ENCODE measurements at places on chromosomes 12 and 14.

DNA sequence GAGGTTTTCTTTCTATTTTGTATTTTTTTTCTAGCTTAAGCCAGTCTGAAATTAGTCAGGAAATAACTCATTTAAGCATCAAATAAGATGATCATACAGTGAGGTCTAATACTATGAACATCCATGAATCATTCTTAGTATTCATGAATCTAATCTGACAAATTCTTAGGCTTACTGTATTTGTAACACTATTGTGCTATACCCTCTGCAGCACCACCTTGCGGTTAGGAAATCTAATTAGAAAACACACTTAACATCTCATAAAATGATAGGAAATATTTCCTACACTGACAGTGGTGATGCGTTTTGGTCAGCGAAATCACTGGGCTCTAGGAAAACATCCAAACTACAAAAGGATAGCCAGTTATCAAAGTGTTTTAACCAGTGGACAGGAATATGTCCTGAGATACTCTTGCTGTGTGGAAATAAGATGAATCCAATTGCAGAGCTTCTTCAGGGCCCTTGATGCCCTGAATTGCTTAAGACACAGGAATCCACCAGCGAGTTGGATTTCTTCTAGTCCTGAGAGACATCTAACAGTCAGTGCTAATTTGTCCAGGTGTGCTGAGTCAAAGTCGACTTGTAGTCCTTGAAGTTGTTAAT is 109.3 kb upstream of the MYF6 start:
- no peak for DNase-seq

DNA sequence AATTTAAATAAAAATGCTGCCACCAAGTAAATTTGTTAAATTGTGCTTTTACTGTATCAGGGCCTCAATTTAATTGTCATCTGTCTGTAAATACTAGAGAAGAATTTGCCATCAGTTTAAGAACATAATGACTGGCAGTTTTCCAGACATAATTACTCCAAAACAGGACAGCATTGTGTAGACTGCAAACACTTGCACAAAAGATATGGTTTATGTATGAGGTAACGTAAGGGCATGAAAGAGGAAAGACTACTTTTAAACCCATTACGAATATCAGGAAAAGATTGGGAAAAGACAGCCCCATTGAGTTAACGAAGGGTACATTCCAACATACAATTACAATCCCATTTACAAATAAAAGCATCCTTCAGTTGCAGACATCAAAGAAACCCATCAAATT is 59.8 kb upstream of the KRR1 start:
- DNase-seq: no peak

DNA sequence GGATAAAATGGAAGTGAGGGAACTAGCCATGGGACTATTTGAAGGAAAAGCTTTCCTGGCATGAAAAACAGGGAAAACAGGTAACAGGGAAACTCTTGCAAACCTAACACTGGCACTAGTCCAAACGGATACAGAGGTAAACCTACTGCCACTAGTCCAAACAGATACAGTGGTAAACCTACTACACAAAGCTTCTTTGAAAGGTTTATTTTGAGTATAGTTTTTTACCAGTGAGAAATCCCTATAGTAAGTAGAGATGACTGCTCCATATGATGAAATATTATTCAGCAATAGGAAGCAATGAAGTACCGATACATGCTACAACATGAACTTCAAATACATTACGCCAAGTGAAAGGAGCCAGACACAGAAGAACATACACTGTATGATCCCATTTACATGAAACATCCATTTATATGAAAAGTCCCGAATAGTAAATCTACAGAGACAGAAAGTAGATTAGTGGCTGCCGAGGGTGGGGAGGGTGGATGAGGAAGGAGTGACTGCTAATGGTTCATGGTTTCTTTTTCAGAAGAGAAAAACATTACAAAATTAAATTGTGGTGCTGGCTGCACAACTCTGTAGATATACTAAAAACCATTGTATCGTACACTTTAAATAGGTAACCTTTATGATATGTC is 25.5 kb downstream of the SPTLC2 start:
- no peak for DNase-seq

- DNase-seq: no peak
Measured at GRCh38 chr12:129791396-129791795, 112.4 kb downstream of the TMEM132D start.

DNA sequence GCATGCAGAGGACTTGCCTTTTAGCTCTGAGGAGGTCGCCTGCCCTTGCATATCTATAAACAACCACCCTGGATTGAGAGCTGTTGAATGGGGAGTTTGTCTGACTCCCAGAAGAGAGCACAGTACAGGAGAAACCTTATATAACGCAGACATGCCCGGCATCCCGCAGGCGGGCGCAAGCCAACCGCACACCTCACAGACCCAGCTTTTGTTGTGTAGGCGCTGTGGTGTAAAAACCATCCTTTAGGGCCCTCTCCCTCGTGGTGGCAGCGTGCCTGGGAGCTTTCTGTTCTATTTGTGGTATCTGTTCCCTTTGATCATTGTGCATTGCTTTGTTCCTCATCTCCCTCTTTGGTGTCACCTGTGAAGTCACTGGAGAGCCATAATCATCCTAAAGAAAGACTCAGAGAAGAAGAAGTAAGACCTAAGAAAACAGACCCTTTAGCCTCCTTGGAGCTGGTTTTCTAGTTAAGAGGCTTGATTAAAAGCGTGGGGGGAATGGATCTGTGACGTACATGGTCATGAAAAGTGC is 77.7 kb downstream of the ETV6 start:
- DNase-seq: no peak

- no peak for DNase-seq
Measured at GRCh38 chr12:48946205-48946604, 11.1 kb downstream of the ARF3 start.

DNA sequence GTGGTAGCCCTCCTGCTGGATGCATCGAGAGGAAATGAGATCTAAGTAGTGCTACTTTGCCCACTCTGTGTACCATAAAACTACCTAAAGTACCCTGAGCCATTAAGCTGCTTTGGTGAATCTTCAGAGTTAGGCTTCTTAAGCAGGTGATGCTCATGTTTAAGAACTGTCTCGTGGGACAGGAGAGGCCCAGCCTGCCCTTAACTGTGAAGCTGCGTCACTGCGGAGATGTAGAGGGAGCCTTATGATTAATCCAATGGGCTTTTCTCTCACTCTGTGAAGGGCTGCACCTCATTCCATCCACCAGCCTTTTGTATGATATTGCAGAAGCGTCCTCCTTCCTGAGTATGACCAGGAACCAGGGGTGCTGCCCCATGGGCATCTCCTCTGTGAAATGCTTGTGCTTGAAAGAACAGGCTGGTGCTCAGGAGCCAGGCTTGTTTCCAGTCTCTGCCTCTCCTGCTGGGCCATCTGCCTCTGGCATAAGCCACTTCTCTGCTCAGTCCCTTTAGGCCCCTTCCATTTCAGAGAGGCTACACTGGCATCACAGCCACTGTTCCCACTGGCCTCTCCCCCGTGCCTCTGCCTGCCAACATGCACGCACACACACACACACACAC is 6.8 kb upstream of the CCDC177 start:
- no peak for DNase-seq

- no peak for DNase-seq
Measured at GRCh38 chr12:53232646-53233461, 845 bp upstream of the RARG start.

DNA sequence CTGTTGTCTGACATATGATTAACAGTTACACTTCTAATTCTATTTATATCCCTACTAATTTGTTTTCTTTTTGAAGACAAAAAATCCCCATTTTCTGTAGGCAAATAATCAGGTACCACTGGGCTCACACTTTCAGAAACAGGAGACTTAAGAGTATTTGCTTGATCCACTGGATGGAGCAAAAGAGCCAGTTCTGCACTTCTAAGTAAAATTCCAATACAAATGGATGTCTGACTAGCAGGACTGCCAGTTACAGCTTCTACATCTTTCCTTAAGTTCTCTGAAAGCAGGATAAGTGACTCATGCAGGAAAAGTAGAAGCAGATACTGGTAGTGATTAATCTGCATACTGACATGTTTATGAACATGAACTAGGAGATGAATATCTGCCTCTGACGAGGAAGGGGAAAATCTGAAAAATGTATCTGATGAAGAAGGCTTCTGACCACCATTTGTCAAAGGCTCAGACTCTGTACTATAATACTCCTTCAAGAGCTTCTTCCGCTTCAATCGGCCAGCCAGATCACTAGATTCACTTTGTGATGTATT is 73.8 kb upstream of the ANKS1B start:
- no peak for DNase-seq

- no peak for DNase-seq
Measured at GRCh38 chr14:106511006-106511799, 984.8 kb downstream of the TMEM121 start.

GRCh38 chr12:75900781-75901254 is 130.8 kb downstream of the PHLDA1 start:
- no peak for DNase-seq

DNA sequence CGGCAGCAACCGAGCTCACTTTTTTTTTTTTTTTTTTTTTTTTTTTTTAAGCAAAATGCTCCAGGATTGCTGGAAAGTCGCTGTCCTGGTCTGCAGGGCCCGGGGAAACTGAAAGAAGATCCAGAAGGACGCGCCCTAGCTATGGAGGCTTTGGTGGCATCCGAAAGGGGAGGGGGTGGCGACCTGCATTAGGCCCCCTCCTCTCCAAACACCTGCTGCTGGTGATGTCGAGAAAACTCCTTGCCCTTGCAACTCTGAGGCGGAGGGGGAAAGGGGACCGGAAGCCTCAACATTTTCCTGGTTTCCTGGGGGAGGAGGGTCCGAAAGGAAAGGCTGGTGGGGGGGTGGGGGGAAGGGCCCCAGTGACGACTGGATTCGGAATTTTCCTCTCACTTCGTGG is 421.1 kb downstream of the VRK1 start:
- no peak for DNase-seq

GRCh38 chr12:39033782-39034181 is 128.4 kb upstream of the CPNE8 start:
- DNase-seq: no peak

DNA sequence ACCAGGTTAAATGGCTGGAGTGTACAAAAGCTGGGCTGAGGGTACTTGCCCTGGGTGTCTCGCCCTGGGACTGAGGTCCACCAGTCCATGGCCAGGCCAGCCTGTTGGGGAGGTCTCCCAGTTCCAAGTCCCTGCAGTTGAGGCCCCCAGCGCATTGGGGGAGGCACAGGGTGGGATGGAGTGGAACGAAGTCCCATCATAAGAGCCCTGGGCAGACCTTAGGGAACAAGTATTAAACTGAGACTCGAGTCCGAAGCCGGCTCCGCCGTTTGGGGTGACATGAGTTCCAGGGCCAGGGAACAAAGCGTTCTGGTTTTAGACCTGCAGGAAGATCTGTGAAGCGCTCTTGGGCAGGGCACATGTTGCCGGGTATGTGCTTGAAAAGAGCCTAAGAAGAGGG is 84.7 kb downstream of the ALG10 start:
- DNase-seq: no peak

DNA sequence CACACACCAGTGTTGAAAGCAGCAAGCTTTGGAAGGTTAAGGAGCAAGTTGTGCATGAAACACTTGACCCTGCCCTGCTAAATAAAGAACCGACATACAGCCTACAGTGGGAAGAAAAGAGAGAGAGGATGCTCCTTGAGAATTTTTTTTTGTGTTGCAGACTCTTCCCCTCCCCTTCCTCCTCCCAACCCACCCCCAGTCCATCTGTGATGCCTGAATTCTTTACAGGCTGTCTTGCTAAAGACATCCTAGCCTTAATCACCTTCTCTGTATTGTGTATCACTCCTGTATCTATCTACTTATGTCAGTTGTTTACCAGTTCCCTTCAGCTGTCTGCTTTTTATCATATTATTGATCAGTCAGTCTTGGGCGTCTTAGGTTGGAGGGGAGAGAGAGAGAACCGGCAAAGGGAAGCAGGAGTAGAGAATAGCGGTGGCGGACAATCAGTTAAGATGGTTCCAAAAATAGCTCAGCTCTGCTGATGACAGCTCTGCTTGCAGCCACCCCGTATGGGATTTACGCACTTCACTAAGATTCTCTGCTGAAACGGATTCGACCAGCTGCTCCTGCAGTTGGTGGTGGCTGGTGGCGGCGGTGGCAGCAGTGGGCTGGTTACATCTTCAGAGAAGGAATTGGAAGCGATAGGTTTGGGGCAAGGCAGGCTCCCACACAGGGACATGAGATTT is 664.7 kb downstream of the NRXN3 start:
- no peak for DNase-seq

DNA sequence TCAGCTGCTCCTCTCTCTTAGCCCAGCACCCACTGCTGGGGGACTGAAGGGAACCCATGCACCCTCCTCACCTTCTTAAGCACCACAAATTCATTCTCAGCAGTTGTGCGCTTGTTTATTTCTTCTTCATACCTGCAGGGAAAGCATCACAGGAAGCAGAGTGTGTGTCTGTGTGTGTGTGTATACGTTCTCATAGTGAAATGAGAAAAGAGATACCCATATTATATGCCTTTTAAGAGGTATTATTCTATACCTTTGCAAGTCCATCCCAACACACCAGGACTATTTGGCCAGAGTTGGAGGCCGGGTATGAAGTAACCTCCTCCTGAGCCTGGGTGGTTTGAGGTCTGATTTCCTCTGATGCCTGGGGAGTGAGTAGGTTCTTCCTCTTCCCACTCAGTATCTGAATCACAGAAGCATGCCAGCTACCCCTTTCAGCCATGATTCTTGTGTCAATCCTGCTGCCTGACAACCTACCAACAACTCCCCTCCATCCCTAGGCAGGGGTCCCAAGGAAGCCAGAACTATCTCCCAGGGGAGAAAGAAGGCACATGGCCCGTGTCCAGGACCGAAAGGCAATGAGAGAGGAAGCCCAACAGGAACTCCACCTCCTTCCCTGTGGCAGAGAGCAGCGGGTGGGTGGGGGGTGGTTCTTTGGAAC is 3.0 kb downstream of the KRT73 start:
- no peak for DNase-seq

Data from iPS DF 19.7 (cell line).